ENCODE measurements at places on chromosomes 2 and 18.

DNA sequence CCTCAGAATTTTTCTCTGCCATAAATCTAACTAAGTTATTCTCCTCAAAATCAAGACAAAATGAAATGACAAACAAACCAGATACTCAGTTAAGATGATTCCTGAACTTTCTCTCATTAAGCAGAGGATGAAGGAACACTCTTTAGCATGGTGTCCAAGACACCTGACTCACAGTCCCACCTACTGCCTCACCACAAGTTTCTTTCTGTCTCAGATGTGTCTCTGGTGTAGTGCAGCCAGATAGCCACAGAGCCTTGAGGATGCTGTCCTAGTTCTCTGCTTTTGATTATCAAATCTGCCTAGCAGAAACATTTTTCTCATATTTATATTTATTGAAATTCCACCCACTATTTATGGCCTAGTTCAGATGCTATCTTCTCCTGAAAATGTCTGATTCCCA lies 103.6 kb upstream of the TMEM200C start:
- DNase-seq: no peak

GRCh38 chr2:205811387-205811786 lies 129.1 kb downstream of the NRP2 start:
- no peak for DNase-seq

DNA sequence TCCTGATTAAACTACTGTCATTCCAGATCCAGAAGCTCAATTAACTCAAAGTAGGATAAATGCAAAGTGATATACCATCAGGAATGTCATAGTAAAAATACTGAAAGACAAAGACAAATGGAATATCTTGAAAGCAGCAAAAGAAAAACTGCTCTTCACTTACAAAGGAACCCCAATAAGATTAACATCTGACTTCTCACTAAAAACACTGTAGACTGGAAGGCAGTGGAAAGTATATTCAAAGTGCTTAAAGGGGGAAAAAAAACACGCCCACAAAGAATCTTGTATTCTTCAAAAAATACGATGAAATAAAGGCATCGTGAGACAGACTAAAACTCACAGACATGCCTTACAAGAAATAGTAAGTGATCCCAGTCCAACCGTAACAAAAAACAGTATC lies 195.7 kb downstream of the DOK6 start:
- DNase-seq: no peak

DNA sequence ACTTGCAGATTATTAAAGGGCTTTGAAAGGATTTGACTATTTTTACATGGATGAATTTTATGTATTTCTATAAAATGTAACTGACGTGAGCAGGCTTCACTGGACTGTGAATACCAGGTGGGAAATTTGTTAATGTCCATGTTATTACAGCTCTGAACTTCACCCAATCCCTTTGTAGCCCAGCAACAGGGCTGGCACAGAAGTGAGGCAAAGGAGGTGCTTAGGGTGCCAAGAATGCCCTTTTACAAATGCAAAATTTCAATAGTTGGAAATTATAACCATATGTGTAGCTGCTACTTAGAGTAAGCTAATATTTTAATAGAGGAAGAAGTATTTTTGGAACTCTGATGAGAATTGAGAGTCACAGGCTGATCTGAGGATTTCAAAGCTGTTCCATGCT lies 53.7 kb upstream of the FAM98A start:
- DNase-seq: no peak

- no peak for DNase-seq
Measured at GRCh38 chr2:177726931-177727348, 334.4 kb downstream of the AGPS start.

DNA sequence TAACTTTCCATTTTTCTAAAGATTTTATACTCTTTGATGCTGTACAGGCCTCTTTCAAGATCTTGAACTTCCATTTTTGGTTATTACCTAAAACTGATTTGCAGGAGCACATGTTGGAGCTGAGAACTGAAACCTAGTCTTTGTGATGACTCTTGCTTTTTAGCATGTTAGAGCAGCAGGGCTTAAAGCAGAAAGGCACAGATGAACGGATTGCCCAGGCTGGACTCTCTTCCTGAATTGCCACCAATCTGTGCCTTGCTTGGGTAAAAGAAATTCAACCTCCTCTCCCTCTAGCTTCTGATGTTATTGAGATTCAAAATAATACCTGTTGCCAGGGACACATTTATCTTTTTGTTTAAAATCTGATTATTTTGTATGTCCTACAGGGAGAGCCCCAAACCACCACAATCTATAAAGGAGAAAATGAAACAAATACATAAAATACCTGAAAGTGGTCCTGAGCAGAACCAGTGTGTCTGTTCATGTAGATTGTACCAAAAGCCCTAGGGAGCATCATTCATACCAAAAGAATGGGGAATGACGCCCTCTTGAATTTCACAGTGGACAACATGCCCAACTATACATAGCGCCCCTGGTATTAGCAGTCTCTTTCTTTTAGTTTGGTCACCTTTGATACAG lies 277.0 kb upstream of the MAP2 start:
- no peak for DNase-seq

DNA sequence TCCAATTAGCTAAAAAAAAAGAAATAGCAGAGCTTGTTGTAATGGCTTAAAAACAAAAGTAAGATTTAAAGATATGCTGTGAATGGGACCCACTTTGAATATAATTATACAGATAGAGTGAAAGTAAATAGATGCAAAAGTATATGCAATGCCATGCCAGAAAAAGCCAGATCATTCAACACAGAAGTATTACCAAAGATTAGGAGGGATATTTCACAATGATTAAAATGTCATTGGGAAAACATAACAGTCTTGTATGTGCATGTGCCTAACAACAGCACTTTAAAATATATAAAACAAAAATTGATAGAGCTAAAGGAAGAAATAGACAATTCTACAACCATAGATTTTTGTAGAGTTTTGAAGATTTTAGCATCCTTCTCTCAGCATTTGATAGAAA lies 19.9 kb upstream of the SIGLEC15 start:
- no peak for DNase-seq

DNA sequence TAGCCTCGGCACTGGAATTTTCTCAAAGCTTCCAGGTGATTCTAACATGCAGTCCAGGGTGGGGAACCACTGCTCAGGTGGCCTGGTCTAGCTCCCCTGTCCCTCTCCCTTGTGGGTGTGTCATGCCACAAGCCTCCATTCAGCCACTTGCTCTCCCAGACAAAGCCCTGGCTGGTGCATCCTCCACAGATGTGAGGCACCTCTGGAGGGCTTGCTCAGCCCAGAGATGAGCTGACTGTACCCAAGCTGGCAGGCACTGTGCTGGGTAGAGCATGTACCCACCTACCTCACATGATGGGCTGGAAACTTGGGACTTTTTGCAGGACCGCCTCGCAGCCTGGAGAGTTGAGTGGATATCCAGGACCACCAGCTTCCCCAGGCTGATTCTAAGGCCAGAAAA lies 88.1 kb downstream of the ZBTB7C start:
- DNase-seq: no peak

DNA sequence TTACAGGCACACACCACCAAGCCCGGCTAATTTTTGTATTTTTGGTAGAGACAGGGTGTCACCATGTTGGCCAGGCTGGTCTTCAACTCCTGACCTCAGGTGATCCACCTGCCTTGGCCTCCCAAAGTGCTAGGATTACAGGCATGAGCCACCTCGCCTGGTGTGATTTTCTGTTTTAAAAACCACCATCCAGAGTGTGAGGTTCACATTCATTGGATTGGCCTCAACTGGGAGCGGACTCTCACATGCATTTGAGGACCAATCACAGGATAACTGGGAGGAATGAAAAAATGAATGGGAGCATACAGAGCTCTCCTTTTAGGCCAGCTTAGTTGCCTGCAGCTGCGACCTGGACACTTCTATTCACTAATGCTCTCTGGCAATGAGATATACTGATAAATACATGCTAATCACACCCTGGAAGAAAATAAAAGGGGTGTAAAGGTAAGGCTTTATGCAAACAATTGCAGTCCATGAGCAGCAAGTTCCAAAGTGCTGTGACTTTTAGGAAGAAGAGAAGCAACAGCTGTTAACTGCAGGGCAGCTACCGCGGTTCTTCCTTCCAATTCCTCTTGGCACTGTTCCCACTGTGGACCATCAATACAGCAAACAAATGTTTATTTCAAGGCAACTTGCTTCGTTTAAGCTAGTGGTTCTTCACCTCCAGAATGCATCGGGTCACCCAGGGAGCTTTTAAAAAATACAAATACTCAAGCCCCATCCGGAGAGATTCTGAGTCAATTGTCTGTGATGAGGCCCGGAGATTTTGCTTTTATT lies 49.5 kb upstream of the FZD5 start:
- no peak for DNase-seq

DNA sequence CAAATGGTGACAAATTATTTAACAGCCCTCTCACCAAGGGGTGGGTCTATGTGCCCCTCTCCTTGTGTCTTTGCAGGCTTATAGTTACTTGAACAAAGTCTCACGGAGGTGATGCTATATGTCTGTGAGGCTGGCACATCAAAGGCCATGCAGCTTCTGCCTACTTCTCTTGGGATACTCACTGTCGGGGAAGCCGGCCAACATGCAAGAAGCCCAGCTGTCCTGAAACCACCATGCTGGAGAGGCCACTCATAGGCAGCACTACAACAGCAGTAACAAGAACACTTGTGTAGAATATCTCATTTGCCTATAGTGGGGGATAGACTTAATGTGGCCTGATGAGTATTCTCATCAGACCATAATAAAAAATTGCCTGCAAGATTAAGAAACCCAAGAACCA lies 233.7 kb upstream of the NCKAP5 start:
- DNase-seq: no peak

DNA sequence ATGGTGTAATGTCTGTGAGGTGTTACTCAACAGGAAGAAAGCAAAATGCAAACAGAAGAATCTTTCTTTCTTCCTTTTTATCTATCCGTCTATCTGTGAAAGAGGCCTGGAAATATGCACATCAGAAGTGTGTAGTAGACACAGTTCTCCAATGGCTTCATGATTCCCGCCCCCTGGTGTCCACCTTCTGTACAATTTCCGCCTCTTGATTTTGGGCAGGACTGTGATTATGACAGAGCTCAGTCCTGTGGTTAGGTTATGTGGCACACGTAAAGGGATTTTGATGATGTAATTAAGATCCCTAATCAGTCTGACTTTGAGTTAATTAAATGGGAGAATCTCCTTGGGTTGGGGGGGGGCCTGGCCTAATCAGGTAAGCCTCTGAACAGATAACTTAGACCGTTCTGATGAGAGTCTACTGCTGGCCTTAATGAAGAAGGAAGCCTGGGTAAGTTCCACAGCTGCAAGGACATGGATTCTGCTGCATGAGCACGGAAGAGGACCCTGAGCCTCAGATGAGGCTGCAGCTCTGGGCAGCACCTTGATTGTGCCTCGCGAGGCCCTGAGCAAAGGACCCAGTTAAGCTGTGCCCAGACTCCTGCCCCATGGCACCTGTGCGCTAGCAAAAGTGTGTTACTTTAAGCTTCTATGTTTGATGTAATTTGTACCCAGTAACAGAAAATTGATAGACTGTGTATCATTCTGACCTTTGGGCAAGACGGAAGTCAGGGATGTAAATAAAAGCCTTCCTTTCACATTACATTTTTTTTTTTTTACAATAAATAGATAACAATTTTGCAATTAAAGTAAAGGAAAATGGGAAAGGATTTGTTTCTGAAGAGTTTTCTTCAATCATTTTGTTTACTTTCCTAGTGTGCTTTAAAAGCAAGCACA lies 11.3 kb upstream of the KCNF1 start:
- DNase-seq: no peak

- DNase-seq: no peak
Measured at GRCh38 chr18:54926593-54927325, 32.5 kb downstream of the CCDC68 start.

GRCh38 chr2:106168657-106169056 lies 25.4 kb downstream of the UXS1 start:
- no peak for DNase-seq

DNA sequence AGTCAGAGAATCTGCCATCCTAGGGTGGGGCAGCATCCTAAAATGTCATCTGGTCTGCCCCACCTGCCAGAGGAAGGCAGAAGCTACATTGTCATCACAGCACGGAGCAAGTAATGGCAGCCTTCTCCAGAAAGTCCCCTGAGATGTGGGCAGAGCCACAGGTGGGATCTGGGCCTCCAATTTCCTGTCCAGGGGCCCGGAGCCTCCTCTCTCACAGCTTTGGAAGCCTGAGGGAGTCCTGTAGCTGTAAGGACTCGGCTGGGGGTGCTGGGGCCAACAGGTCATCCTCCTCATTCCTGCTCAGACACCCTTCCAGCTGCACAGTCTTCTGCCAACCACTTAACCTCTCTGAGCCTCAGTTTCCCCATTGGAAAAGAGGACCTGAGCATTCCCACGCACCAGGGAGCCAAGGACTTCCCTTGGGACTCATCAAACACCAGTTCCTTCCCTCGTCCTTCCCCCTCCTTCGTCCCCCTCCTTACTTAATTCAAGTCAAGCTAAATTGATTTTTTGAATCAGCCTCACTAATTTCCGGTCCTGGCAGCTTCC lies 48.6 kb upstream of the ID2 start:
- DNase-seq: no peak

- DNase-seq: no peak
Measured at GRCh38 chr2:233513953-233514655, 52.5 kb downstream of the USP40 start.

DNA sequence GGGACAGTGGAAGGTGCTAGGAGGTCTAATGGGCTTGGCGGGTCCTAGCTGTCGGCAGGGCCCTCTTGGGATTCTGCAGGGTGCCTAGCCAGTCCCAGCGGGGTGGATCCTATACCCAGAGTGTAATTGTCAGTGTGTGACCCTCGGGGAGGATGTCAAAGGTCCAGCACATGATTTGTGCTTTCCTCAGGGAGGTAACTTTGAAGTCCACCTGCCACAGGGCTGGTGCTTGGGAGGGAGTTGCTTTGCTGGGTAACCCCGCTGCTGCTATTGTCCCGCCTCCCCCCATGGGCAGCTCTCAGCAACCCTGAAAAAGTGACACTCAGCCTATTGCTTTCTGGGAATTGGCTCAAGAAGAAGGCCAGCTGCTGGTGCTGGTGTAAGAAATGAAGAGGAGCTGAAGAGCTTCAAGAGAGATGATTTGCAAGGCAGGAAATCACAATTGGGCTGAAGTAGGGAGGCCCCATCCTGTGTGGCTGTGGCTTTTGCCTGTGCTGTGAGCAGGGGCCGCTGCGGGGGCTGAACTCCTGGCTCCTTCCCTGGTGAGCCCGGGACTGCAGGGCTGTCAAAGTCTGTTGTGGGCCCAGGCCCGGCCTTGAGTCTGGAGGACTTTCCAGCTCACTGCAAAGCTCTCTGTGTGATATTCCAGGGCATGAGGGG lies 36.4 kb downstream of the EMILIN2 start:
- DNase-seq: no peak

- no peak for DNase-seq
Measured at GRCh38 chr2:152418688-152419087, 83.7 kb downstream of the FMNL2 start.

DNA sequence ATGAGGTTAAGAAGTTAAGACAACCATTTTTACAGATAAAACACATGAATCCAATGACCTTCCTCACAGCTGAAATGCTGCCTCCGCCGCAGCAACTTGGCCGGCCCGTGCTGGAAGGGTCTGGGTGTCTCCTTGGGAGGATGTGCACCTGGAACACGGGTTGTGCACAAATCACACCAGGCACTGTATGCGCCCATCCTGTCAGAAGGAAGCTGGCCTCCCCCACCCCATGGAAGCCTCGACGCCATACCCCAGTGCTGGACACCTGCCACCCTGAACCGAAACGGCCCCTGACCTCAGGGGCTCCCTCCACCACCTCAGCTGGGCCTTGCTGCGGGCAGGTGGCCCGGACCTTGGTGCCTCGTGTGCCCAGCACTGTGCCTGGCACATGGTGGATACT lies 111.8 kb downstream of the PXDN start:
- DNase-seq: no peak
